ENCODE measurements at places on chromosomes 12 and 14.

DNA sequence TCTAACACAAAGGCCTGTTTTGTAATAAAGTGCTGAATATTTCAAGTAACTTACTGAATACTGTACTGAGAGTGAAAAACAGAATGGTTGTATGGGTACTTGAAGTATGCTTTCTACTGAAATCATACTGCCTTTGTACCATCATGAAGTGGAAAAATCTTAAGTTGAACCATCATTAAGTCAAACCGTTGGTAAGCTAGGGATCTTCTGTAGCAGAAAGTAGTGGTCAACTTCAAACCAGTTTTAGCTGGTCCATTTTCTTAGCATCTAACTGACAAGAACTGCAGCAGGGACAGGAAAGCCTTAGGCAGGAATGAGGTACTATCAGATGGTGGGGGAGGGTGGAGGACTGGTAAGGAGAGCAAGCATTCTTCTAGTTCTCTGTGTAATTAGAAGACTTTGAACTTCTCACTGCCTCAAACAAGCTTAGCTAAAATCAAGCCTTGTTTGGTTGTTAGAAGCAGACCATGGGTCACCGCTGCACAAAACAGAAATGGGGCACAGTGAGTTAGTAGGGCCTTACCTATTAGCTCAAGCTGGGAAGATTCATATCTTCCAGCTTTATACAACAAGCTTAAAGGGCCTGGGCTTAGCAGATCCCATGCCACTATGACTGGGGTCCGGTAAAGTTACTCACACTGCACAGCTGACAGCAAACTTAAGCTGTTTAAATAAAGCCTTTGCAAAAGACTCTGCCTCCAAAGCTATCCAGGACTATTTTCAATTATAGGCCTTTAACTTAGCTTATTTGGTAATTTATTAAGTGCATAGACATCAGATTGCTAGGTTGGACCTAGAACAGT is 73.8 kb downstream of the ACADS start:
- DNase-seq, result no peak

GRCh38 chr12:128702371-128702770 is 121.4 kb downstream of the SLC15A4 start:
- DNase-seq, result no peak

DNA sequence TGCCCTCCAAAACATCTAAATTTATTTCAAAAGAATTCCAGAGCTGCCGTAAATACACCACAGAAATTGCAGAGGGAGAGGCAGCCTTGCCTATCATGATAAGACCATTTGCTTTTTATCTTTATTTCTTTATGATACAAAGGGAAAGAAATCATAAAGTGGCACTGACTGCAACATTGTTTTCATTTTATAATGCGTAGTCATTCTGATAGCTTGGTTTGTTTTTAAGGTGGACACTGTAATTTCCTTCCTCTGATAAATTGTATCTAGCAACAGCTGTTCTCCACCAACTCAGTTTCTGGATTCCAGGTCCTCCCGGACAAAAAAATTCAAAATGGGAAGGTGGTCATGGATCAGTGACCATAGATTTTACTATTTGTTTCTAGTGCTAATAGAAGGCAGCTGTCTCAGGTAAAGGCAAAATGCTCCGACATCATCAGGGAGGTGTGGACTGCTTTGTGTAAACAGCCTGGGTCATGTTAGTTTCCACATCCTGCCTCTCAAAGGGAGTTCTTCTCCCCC is 623 bp upstream of the TSPAN8 start:
- no peak for DNase-seq

DNA sequence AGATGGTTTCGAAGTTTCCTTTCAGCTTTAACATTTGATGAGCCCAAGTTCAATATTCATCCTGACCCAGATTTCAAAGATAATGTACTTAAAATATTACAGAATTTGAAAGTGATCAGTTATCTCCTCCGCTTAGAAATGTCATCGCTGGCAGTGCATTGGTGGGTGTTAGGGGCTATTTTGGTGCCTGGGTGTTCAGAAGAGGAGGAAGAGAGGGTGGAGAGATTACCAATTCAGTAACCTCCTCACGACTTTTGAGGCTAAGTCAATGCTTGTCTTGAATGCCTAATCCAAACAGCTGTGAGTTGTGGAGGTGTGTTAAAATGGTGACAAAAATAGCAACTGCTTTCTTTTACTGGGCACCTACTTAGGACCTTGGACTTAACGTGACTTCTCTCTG is 13.8 kb upstream of the DGLUCY start:
- no peak for DNase-seq

DNA sequence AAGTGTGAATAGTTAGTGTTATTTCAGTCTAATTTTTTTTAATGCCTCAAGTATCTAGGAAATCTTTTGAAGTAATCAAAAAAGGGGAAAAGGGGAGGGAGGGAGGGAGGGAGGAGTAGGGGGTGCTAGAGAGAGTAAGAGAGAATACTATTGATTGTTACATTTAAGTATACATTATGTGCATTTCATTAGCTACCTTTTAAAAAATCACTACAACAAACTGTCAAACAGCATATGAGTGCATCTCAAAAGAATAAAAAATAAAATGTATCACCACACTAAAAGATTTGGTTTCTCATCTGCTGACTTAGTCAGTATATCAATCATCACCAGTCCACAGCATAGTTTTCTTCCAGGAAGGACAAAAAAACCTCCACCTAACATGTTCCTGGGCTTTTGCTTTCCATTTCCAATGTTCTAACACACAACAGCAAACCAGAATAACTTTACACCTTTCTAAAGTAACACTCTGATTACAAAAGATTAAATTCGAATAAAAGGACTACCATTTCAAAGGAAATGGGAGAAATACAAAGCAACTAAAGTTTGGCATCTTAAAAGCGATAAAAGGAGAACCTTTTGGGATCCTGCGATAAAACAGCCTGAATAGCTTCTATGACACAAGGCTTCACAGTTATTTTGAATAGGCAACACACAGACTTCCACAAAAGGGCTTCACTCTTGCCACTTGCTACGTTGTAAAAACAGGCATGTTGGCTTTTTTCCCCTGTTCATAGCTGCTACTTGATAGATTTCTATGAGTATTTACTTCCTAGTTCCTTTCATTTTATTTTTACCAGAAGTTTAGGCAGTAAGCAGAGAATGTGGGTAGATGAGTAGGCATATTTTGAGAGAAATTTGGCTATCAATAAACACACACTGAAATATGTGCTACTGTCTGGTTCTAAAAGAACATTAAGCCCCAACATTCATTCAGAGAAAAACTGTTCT is 160.9 kb downstream of the EPS8 start:
- DNase-seq, result peak; percentile 39

GRCh38 chr12:75837700-75838099 is 193.9 kb downstream of the PHLDA1 start:
- DNase-seq, result no peak

All from foreskin fibroblast (primary cell).